Fibroblast of villous mesenchyme (primary cell): ENCODE measurements at places on chromosomes 13 and 19.

DNA sequence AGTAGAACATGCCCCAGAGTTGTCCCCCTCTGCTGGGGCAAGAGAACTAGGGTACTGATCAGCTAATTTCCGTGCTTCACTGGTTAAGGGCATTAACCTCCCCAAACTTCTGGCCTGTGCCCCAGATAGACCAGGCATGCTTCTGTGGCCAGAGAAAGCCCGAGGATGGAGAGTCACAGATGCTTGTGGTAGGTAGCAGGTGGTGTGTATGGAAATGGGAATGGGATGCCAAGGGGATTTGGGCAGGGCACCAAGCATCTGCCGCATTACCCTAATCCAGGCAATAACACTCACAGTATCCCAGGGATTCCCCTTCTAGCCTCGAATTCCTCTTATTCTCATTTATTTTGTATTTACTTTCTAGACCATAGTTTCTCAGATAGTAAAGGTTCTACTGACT lies 124.8 kb upstream of the KLF12 start:
- no peak for DNase-seq

DNA sequence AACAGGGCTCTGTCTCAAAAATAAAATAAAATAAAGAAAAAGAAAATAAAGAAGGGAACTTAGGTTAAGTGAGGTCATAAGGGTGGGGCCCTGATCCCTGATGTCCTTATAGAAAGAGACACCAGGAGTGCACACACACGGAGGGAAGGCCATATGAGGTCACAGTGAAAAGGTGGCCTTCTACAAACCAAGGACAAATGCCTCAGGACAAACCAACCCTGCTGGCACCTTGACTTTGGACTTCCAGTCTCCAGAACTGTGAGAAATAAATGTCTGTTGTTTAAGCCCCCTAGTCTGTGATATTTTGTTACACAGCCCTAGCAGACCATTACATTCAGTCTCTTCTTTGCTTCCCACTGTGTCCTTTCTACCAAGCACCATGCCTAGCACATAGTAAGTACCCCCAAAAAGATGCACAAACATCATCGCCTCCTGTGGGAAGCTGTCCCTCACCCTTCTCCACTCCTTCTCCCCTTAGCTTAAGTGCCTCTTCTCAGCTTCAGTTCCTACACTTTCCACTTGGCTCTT lies 8.4 kb upstream of the ZBTB32 start:
- DNase-seq, result no peak

DNA sequence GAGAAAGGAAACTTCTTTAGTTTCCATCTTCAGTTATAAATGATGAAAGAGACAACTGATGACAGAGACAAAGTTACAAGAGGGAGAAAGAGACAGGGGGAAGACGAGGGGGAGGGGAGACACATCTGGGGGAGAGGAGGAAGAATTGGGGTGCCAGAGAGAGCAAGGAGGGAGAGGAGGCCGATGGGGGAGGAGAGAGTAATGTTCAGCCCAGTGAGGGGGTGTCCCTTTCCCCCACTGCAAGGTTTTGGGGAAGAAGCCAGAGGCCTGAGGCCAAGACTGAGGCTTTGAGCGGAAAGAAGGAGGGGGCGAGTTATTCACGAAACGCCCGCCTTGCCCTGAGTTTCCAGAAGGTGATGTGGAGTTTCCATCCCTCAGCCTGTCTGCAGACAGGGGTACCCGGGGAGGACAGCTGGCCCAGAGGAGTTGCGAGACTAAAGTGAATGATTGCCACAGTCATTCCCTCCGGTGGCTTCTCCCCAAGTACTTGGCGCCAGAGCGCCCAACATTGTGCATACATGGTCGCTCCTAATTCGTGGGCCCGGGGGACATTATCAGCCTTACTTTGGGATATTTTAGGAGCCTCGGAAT lies 558 bp upstream of the PPAN start:
- DNase-seq, result no peak

DNA sequence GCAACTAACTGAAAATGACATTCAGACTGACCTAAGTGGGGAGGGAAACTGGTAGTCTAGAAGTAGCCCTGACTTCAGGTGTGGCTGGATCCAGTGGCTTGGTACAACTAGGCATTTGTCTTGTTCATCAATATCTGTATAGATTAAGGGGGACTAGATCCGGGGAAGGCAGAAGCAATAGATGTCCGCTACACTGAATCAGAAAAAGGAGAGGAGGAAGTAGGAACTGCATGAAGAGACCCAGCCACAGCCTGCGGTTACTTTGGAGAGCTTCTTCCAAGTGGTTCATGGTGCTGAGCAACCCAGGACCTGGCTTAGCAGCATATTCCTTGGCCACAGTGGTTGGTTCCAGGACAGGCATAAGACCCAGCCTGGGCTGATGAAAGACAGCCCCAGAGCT lies 9.9 kb upstream of the PRODH2 start:
- DNase-seq, result no peak

DNA sequence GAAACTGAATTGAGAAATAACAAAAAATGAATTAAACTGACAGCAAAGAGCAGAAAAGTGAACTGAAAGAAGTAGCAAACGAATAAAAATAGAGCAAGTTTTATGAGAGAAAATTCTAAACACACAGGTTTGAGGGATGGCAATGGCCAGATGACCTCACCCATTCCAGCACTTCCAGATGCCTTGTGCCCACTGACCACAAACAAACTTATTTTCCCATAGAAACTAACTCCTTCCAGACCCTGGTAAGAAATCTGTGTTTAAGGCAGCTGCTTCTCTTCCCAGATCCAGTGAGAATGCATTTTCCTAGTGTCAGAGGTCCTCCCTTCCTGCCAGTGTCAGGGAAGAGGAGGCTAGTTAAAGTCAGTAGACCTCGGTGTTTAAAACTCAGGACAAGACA lies 51.7 kb downstream of the RXFP2 start:
- DNase-seq, result peak; percentile 80
